ENCODE measurements at places on chromosomes 5 and 9.

DNA sequence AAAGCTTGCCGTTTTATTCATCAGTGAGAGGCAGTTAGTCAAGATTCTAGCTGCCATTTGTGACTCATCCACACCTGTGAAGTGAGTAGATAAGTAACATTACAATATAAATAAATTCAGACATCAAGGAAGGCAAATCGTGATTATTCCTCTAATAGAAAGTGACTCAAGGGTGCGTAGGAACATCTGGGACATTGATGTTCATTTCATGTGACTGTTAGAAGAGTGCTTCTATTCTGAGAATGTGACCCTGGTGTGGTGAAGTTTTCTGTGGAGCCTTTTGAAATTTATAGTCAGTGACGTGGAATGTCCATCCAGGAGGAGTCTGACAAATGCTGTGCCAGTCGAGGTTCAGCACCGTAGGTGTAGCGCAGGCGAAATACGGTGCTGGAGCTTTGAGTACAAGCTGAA is 48.4 kb upstream of the FAM240B start:
- DNase-seq, result no peak

DNA sequence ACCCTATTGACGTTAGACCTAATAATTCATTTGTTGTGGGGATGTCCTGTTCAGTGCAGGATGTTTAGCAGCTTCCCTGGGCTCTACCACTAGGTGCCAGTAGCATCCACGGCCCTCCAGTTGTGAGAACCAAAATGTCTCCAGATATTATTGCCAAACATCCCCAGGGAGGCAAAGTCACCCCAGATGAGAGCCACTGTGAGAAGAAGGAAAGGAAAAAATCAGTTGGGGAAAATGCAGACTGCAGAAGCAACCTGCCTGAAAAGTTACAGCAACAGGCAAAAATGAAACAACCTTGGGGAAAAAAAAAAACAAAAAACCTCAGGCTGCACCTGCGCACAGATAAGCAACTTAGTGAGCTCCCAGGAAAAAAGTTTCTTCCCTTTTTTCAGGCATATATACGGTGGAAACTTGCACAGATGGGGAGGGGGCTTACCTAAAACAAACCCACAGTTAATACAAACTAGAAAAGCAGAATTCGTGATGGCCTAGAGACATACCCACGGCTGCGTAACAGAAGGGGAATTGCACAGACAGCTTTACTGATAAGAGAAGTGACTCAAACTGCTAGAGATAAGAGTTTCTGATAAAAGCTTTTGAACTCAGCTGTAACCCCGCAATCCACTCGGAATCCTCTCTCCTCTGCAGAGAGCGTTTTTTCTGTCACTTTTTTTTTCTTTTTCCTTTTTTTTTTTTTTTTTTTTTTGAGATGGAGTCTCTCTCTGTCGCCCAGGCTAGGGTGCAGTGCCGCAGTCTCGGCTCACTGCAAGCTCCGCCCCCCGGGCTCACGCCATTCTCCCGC is 29.8 kb upstream of the FBP1 start:
- no peak for DNase-seq

DNA sequence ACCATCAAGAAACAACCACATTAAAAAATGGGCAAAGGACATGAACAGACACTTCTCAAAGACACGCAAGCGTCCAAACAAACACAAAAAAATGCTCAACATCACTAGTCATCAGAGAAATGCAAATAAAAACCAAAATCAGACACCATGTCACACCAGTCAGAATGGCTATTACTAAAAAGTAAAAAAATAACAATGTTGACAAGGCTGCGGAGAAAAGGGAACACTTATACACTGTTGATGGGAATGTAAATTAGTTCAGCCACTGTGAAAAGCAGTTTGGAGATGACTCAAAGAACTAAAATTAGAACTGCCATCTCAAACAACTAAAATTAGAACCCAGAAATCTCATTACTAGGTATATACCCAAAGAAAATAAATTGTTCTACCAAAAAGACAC is 80.4 kb downstream of the CAAP1 start:
- DNase-seq, result no peak

GRCh38 chr9:4714266-4715016 is 26.6 kb downstream of the AK3 start:
- DNase-seq, result no peak

DNA sequence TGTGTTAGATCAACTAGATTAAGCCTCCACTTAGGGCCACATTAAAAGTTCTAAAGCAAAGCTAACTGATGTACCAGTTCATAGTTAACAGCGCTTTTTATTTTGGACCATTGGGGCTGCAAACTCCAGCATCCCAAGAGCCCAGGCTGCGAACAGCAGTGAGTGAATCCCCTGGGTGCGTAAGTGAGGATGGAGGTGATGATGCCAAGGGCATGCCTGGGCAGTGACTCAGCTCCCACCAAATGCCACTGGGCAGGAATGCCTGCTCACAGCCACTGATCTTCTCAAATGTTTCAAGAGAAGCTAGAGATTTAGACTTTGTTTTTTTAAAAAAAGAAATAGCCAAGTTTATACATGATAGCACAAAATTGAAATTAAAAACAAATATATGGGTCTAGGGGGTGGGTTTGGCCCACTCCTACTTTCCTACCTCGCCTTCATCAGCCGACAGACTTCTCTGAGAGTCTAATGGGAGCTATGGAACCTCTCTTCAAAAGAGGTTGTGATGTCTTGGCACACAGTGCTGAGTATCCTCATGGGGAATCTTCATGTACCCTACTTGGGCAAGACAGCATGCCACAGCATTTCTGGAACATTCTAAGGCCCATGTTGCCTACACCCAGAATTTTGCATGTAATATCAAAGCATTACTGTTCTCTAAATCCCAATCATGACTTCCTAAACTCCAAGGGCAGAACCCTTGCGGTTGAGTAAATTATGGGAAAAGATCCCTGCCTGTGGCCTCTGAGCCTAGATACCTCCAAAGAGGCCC is 398.1 kb downstream of the EBF1 start:
- no peak for DNase-seq

GRCh38 chr5:144352330-144352729 is 181.7 kb downstream of the KCTD16 start:
- no peak for DNase-seq

Data from stimulated activated CD8-positive, alpha-beta memory T cell treated with anti-CD3 and anti-CD28 coated beads, Interleukin-12 subunit alpha, Interleukin-12 subunit beta, amount 100 ng/mL, for 4 hours (primary cell).